ENCODE measurements at places on chromosomes 6 and 20. TPM values are rescaled to one million over a fixed set of nuclear protein-coding genes. Genes with fewer than 3 reads are reported as not detected.

GRCh38 chr6:53162606-53163005 is 14.0 kb upstream of the GCM1 start:
- H3K4me1 ChIP-seq = peaks cover 9% of the 10 kb centered on the region
- DNase-seq = no peak
- no peaks in the 10 kb centered on the region for H3K27me3 ChIP-seq
- peak overlapping the region; percentile 1 for H3K27ac ChIP-seq
- H3K4me3 ChIP-seq = no peak overlapping the region
- no peaks in the 10 kb centered on the region for H3K36me3 ChIP-seq

DNA sequence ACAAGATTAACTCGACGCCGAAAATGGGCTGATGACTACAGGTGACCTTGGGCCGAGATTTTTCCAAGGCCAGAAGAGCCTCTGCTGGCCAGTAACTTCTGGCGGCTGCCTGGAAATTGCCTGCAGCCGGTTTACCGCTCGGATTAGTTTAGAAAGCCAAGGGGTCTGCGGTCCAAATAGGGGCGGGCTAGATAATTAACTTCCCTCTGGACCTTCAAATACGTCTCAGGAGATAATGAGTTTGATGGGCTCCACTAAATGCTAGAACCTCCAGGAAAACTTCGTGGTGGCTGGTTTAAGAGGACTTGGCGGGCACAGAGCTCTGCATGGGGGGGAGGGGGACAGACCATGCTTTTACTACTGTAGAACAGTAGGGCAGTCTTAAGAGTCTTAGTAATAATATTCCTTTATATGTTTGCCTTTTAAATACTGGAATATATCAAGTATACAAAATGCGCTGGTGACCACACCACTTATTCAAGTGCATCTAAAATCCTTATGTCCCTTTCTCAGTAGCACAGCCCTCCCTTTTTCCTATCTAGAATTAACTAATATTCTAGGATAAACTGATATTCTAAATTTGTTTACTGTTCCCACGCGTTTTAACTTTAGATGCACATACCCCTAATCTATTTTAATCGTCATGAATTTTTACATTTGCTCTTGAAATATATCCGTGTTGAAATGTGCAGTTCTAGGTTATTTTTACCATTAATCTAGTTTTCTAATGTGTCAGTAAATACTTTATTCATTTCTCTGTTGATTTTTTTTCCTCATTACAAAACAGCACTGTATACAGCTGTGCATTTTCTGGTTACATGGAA is 107.5 kb upstream of the PRSS16 start:
- DNase-seq = no peak
- H3K27me3 ChIP-seq = no peaks in the 10 kb centered on the region

Gene SRSF6
- polyA plus RNA-seq = 54.1 TPM

Gene UNC93A
- polyA plus RNA-seq = not detected

Gene SLC35F1
- not detected for polyA plus RNA-seq

Gene BACH2
- 31.0 TPM for polyA plus RNA-seq

DNA sequence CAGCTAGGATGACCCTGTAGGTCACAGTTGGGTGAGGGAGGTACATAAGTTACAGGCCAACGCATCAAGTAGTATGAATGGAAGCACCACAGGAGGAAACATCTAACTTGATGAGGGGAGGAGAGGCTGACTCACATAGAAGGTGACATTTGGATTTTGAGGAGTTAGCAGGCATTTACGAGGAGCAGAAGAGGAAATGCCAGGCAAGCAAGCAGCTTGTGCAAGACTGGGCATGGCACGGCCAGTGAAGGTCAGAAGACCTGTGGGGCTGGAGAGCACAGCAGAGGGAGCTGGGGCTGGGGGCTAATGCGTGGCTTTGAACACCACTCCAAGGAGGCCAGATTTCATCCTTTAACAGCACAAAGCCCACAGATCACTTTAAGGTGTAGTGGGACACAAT is 37.8 kb downstream of the MUC22 start:
- H3K27me3 ChIP-seq = peaks cover 8% of the 10 kb centered on the region
- H3K36me3 ChIP-seq = peaks cover 8% of the 10 kb centered on the region
- DNase-seq = no peak
- no peak overlapping the region for H3K4me3 ChIP-seq

Gene SLC12A5
- not detected for polyA plus RNA-seq

Gene BMP2
- polyA plus RNA-seq = not detected

GRCh38 chr20:49558826-49559225 is 9.1 kb downstream of the PTGIS start:
- no peaks in the 10 kb centered on the region for H3K36me3 ChIP-seq
- H3K4me1 ChIP-seq = no peaks in the 10 kb centered on the region
- DNase-seq = no peak
- peaks cover 69% of the 10 kb centered on the region for H3K27me3 ChIP-seq

Gene KIFC1
- not detected for polyA plus RNA-seq

Gene CCR6
- polyA plus RNA-seq = 120 TPM

Measured in naive B cell (primary cell).